ENCODE measurements at places on chromosomes 1 and 21.

GRCh38 chr1:46496505-46496904, 6.9 kb downstream of the DMBX1 start:
- DNase-seq = no peak

GRCh38 chr1:62746809-62747138, 37.2 kb upstream of the ATG4C start:
- DNase-seq = no peak

GRCh38 chr1:91707114-91707889, 178.6 kb downstream of the TGFBR3 start:
- no peak for DNase-seq

DNA sequence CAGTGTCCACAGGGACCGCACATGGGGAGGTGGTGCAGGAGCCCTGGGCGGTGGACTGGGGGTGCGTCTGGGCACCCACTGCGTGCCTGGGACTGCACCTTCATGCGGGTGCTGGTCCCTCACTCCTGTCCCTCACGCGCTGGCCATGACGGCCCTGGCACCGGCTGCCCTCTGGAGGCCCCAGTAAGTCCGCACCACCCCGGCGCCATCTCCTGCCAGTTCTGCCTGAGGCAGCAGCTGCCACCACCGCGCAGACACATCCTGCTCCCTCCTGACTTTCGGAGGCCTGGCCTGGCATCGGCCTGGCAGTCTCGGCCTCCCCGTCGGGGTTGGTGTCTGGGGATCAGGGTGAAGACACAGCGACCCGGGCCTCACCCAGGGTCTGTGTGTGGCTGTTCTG, 64.8 kb downstream of the MORN1 start:
- DNase-seq = no peak

GRCh38 chr1:180402001-180402400, 100.4 kb downstream of the ACBD6 start:
- no peak for DNase-seq

DNA sequence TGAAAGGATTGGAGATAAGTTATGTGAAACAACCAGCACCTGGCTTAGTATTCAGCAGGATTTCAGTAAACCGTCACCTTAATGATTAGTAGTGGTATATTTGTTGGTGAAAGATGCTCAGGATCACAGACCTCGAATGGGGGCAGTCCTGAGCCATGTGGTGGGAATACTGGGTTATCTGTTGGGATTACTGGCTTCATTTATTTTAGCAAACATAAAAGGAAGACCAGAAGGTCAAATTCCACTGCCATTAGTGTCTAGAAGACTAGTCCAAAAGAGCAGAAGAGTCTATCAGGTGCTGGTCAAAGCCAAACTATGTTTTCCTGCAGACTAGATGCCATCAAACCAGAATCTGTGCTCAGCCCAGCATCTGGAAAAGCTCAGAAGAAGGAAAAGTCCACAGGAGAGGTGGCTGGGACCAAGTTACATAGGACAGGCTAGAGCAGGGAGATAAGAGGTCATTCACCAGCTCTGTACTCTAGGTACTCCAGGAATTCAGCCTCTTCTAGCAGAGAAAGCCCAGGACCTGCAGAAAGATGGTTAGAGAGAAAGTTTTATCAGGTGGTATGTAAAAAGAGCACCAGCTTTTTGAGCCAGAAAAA, 343.4 kb downstream of the PLPP3 start:
- DNase-seq = no peak

DNA sequence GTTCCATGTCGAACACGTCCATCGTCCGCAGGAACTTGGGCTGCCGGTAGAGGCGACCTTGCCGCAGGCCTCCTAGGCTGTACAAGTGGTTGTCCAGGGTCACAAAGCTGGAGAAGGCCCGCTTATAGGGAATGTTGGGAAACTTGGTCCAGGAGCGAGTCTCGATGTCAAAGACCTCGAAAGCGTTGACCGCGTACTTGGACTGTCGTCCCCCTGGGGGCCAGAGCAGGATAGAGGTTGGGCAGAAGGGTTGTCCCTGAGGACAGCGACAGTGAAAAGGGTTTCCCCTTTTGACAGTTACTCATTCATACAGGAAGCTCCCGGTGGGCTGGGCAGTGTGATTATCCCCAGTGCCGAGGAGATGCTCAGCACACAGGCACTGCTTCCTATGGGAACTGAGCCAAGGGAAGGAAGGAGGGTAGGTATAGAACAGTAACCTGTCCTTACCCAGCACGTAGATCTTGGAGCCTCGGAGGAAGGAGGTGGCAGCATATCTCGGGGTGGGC, 17.5 kb downstream of the KLHDC8A start:
- no peak for DNase-seq

- no peak for DNase-seq
Measured at GRCh38 chr1:228417483-228418203, 982 bp upstream of the TRIM17 start.

DNA sequence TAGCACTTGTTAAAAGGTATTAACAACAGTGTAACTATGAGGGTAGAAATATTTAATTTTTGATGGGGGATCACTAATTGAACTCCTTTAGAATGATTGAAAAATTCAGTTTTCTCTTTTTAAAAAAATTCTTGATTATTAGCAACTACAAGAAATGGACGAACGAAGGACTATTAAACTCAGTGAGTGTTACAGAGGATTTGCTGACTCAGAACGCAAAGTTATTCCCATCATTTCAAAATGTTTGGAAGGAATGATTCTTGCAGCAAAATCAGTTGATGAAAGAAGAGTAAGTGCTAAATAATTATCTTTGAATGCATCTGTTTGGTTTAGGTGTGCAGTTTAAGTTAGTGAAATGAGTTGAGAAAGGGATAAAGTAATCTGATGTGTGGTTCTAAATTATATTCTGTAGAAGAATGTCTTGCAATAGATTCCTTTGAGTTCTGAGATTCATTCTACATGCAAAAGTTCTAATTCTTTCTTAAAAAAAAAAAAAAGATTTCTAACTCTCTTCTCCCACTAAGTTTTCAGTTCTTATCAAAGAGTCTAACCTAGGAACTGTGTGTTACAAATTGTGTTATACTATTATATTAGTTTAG, 85.0 kb downstream of the FNBP1L start:
- no peak for DNase-seq

DNA sequence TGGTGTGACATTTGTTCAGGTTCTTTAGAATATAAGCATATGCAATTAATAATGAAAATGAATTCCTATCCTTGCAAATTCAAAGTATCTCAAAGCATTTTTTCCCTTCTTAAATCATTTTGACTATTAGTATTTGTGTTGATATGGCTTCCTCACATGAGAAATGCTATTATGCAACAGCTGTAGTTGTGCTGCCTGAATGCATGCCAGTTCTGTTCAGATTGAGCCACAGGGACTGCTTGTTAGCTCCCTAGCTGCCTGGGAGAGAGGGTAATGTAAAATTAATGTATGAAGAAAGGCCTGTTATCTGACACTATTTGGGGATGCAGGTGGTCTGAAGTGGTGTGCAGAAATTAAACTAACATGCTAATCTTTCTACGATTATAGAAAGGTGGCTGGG, 45.5 kb downstream of the CACHD1 start:
- DNase-seq = no peak

GRCh38 chr1:227776331-227776771, 39.1 kb upstream of the PRSS38 start:
- no peak for DNase-seq

GRCh38 chr1:99456536-99456935, 189.4 kb upstream of the PALMD start:
- no peak for DNase-seq

DNA sequence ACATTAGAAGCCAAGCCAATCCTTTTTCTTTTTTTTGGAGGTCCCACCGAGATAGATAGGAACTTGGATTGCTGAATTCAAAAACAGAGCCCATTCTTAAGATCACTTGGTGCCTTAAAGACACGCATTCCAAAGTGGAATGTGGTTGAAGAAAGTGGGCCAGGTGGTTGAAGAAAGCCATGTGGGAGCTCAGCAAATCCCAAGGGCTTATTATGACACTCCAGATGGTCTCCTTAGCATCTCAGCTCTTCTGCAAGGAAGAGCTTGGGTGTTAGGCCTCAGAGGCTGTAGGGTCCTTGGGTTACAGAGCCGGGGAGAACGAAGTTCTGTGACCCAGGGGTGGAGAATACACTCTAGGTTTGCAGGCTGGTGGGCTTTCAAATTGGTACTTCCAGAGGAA, 13.5 kb downstream of the TOR3A start:
- no peak for DNase-seq

- no peak for DNase-seq
Measured at GRCh38 chr1:156052862-156053767, 483 bp downstream of the UBQLN4 start.

- DNase-seq = no peak
Measured at GRCh38 chr1:171112119-171112518, 21.4 kb downstream of the FMO3 start.

GRCh38 chr1:232176222-232176621, 453.7 kb downstream of the SIPA1L2 start:
- DNase-seq = no peak

GRCh38 chr1:117260761-117261423, 50.2 kb upstream of the VTCN1 start:
- no peak for DNase-seq

- DNase-seq = no peak
Measured at GRCh38 chr21:26282058-26282457, 111.5 kb upstream of the APP start.

- DNase-seq = no peak
Measured at GRCh38 chr1:15370268-15370667, 39.4 kb upstream of the EFHD2 start.

DNA sequence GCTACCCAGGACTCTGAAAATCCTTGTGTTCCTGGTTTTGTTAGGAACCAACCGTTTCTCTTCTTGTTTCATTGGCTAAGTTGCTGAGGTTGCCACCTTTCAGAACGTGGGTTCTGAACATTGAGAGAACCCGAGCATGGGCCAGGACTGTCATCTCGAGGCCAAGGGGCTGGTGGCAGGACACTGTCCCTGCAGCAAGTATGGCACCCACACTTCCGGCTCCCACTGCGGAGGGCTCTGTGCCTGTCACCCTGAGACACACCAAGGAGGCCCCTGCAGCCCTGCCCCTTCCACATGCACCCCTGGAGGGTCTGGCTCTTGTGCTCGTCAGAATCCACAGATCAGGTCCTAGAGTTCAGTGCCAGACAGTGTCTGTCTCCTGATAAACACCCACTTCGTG, 39.1 kb upstream of the LRRC3 start:
- DNase-seq = no peak

DNA sequence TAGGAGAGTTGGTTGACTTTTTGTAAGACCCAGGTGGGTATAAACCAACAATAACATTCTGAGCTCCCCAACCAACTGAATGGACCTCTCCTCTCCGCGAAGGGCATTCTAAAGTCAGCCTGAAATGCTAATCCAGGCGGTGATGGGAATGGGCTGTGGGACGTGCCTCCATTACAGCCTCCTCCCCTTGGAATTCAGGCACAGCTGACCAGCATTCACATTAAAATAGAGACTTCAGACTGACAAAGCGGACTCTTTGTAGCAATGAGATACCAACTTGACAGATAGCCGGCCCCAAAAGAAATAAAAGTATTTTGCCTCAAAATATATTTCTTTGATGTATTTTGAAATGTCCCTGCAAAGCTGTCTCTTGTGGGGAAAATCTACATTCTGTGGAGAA, 101.7 kb downstream of the KIF26B start:
- DNase-seq = no peak

DNA sequence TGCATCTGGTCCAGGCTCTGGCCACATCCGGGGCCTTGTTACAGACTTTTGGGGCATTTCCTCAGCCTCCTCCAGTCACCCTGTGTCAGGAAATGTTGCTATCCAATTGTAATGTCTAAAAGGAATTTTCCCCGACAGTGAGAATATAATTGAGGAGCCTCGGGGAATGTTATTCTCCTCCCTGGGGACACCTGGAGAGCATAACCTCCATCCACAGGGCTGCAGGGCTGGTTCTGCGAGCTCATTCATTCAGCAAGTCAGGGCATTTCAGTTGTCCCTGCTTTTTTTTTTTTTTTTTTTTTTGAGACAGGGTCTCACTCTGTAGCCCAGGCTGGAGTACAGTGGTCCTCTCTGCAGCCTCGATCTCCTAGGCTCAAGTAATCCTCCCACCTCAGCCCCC, 72.6 kb downstream of the MDM4 start:
- no peak for DNase-seq

- DNase-seq = no peak
Measured at GRCh38 chr1:234400773-234401172, 27.5 kb downstream of the COA6 start.

DNA sequence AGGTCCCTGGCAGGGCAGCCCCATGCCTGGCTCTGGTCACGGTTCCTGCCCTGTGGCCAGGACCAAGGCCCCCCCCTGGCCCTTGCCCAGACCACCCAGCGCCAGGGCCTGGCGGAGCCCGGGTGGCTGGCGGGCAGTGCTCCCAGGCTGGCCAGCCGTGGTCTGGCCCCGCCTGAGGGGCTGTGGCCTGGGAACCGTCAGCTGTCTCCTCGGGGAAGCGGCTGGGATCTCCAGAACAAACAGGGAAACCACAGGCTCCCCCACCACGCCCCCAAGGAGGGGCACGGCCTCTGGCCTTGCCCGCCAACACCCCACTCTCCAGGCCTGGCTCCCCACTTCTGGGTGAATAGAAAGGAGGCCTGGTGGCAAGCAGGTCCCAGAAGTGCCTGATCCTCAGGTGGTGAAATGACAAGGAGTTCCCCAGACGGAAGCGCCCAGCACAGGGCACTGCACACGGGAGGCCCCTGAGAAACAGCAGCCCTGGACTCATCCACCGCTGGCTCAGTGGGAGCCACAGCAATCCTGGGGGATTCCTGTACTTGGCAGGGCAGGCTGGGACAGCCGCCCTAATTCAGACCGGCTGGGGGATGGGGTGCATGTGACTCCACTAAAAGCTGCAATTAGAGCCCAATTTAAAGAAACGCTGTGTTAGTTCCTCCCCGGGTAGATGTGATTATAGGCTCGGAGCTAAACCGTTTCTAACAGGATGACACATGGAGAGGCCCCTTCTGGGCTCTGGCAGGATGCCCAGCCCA, 78.9 kb downstream of the RAP1GAP start:
- DNase-seq = no peak

Data from cortex of kidney (tissue), 1 donor.